ENCODE measurements at places on chromosomes 6 and 20. TPM values are rescaled to one million over a fixed set of nuclear protein-coding genes. Genes with fewer than 3 reads are reported as not detected.

DNA sequence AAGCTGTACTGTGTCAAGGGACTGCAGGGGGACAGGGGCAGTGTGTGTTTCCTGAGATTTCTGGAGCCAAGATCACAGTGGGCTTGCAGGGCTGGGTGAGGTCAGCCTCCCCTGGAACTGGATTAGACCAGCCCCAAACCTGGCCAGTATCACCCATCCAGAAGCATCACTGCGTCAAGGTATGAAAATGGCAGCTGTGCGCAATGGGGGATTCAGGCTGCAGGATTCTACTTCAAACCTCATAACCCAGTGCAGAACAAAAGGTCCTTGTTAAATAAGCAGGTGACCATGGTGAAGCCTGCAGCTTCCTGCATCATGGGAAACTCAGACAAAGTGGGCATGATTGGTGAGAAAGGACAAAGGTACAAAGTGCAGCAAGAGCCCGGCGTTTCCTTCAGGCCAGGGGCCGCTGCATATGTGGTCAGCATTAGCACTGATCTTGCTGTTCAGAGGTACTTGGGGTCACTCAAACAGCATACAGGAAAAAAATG is 33.4 kb downstream of the TRAF3IP2 start:
- H3K4me3 ChIP-seq, result no peak overlapping the region
- peaks cover 43% of the 10 kb centered on the region for H3K36me3 ChIP-seq
- no peak for DNase-seq
- peaks cover 2% of the 10 kb centered on the region for H3K4me1 ChIP-seq
- no peak overlapping the region for H3K27ac ChIP-seq
- no peaks in the 10 kb centered on the region for H3K27me3 ChIP-seq

Gene SLC16A10
- total RNA-seq, result 9.3 TPM

Gene BTNL2
- total RNA-seq, result not detected

- peaks cover 3% of the 10 kb centered on the region for H3K36me3 ChIP-seq
- DNase-seq, result no peak
Measured at GRCh38 chr20:51654495-51654894, 112.0 kb upstream of the NFATC2 start.

DNA sequence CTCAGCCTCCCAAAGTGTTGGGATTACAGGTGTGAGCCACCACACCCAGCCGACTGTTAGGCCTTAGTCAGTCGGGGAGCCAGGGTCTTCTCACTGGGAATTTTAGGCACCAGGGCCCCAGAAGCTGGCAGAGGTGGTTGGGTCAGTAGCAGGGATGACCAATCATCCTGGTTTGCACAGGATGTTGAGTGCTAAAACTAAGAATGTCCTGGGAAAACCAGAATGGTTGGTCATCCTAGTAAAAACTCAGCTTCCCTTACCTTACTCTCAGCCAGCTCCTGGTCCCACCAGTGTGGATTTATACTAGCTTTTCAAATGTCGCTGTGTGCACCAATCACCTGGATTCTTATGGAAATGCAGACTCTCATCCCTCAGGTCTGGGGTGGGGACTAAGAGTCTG is 31.8 kb downstream of the KCNG1 start:
- DNase-seq, result no peak
- no peaks in the 10 kb centered on the region for H3K4me1 ChIP-seq
- H3K36me3 ChIP-seq, result no peaks in the 10 kb centered on the region
- no peak overlapping the region for H3K27ac ChIP-seq
- H3K27me3 ChIP-seq, result no peaks in the 10 kb centered on the region
- no peak overlapping the region for H3K4me3 ChIP-seq

Data from H9 (cell line).